ENCODE measurements at places on chromosomes 12 and 14. TPM values are rescaled to one million over a fixed set of nuclear protein-coding genes. Genes with fewer than 3 reads are reported as not detected.
A peak's percentile ranks its signal among the peaks of the same experiment; 100 is the strongest.

GRCh38 chr12:770479-770878 lies 18.1 kb downstream of the WNK1 start:
- no peak for DNase-seq

GRCh38 chr12:34406228-34406995 lies 384.1 kb downstream of the ALG10 start:
- DNase-seq = peak; percentile 36

DNA sequence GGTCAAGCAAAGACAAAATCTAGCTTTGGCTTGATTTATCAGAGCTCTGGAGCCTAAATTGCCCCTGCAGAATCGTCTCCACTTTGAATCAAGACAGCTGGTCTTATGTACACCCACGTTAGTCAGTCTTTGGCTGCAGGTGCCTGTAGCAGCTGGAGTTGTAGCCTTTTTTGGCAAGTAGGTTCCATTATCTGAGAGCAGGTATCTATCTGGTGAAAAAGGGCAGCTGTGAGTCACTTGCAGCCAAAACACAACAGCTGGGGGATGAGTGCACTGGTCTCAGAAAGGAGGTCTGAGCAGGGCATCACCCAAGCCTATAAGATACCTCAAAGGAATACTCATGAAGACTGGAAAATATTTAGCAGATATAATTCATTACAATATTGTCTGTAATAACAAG lies 43.6 kb upstream of the KCNH5 start:
- no peak for DNase-seq

GRCh38 chr12:115433014-115433634 lies 749.1 kb upstream of the TBX3 start:
- DNase-seq = no peak

CPNE6 gene
- 1.5 TPM for total RNA-seq

CLEC2D gene
- total RNA-seq = 32.6 TPM

Data from ureter (tissue), 1 donor.